ENCODE measurements at places on chromosomes 5 and 9.

DNA sequence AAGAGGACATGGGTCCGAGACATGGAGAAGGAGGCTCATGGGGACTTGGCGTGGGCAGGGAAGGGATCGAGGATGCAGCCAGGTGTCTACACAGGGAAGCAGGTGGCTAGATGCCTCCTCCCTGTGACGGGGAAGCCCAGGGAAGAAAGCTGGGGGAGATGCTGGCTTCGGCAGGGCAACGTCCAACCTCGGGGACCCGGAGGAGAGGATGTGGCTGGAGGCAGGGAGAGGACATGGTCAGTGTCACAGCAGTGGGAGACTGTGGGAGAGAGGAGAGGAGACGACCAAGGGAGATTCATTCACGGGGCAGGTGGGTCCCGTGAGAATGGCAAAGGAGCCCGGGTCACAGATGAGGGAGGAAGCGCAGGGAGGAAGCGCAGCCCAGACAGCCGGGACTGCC is 73.2 kb upstream of the PHYKPL start:
- H3K27ac ChIP-seq = no peak overlapping the region
- no peak for DNase-seq
- no peak overlapping the region for H3K4me3 ChIP-seq
- no peaks in the 10 kb centered on the region for H3K36me3 ChIP-seq
- no peaks in the 10 kb centered on the region for H3K27me3 ChIP-seq

DNA sequence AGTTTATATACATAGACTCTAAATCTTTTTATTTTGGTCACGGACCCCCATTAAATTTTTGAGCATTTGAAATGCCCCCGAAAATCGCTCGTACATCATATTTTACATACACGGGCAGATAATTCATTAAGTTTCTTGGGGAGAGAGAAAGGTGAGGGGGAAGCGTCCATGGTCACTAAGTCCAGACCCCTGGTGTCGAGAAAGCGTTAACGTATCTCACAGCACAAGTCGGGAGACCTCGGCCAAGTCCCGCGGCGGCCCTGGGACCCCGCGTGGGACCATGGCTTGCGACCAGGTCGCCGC is 794 bp downstream of the PTBP3 start:
- no peak for DNase-seq
- peak overlapping the region; percentile 89 for H3K27ac ChIP-seq
- H3K4me1 ChIP-seq = peaks cover 46% of the 10 kb centered on the region
- H3K27me3 ChIP-seq = no peaks in the 10 kb centered on the region
- peak overlapping the region; percentile 91 for H3K4me3 ChIP-seq
- no peaks in the 10 kb centered on the region for H3K36me3 ChIP-seq

GRCh38 chr5:172482156-172483020 is 28.1 kb upstream of the SH3PXD2B start:
- H3K27me3 ChIP-seq = no peaks in the 10 kb centered on the region
- no peaks in the 10 kb centered on the region for H3K4me1 ChIP-seq
- no peaks in the 10 kb centered on the region for H3K36me3 ChIP-seq
- H3K4me3 ChIP-seq = no peak overlapping the region
- no peak for DNase-seq
- no peak overlapping the region for H3K27ac ChIP-seq

GRCh38 chr9:91683269-91683668 is 259.6 kb upstream of the NFIL3 start:
- H3K27me3 ChIP-seq = peaks cover under 1% of the 10 kb centered on the region
- no peaks in the 10 kb centered on the region for H3K36me3 ChIP-seq
- no peaks in the 10 kb centered on the region for H3K4me1 ChIP-seq
- DNase-seq = no peak
- H3K4me3 ChIP-seq = no peak overlapping the region

GRCh38 chr5:90099099-90099498 is 310.5 kb downstream of the CETN3 start:
- no peaks in the 10 kb centered on the region for H3K27me3 ChIP-seq
- H3K27ac ChIP-seq = no peak overlapping the region
- no peak for DNase-seq
- H3K4me1 ChIP-seq = no peaks in the 10 kb centered on the region
- H3K4me3 ChIP-seq = no peak overlapping the region
- no peaks in the 10 kb centered on the region for H3K36me3 ChIP-seq

DNA sequence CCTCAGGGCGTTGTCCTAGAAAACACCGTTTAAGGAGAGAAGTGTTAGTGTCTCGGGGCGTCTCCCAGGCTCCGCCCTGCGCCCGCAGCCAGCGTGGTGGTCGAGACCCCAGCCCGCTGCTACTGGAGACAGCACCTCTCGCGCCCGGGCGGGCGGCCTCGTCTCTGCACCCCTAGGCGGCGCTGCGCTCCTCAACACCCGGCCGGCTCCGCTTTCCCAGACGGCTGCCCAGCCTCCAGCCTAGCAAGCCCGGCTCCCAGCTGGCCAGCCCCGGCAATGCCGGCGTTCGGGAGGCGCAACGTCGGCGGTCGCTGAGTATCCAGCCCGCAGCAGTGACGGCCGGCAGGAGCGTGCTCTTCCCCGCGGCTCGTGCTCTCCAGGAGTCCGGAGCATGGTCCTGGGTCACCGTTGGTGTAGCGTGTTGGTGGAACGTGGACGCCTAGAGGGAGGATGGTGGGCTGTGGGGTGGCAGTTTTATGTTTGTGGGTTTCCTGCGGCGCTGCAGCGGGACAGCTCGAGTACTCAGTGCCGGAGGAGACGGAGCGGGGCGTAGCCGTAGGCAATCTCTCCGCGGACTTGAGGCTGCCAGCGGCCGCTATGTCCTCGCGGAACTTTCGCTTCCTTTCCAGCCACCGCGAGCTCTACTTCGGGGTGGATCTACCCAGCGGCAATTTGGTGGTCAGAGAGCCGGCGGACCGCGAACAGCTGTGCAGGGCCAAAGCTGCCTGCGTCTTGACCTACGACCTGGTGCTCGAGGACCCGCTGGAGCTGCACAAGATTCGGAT is 536 bp downstream of the PCDHAC1 start:
- no peak overlapping the region for H3K4me3 ChIP-seq
- no peak for DNase-seq
- no peak overlapping the region for H3K27ac ChIP-seq
- H3K36me3 ChIP-seq = no peaks in the 10 kb centered on the region
- H3K27me3 ChIP-seq = no peaks in the 10 kb centered on the region
- no peaks in the 10 kb centered on the region for H3K4me1 ChIP-seq

DNA sequence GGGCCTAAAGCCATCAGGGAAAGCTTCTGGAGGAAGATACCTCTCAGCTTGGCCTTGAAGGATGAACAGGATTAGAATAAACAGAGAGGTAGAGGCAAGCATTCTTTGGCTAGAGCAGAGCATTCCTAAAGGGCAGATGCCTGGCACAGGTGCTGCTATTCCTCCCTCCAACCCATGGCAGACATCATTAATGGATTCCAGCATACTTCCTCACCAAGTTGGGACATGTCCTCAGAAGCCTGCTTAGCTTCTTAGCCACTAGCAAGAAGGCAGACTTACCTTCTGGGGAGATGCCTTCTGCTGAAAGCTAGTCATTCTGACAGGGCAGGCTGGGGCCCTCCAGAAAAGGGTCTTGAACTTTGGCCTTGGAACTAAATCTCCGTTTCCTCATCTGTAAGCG is 122.0 kb downstream of the RGS3 start:
- no peak overlapping the region for H3K27ac ChIP-seq
- H3K4me1 ChIP-seq = peaks cover 25% of the 10 kb centered on the region
- peaks cover 12% of the 10 kb centered on the region for H3K36me3 ChIP-seq
- DNase-seq = no peak
- no peaks in the 10 kb centered on the region for H3K27me3 ChIP-seq

DNA sequence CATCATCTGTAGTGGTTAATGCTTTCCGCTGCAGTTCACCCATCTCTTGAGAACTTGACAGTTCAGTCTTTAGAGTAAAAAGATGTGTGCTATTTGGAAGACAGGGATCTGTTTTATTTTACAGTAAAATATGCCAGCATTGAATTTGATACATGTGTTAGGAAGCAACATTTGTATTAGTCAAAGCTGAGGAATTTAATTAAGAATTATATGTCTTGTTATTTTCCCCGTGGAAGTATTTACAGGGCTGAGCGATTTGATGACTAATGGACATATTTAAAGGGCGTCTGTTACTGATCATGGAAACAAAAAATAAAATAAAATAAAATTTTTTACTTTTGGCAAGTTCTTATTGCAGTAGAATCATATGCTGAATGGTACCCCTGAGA is 101.3 kb downstream of the PAM start:
- no peaks in the 10 kb centered on the region for H3K4me1 ChIP-seq
- H3K27ac ChIP-seq = no peak overlapping the region
- H3K36me3 ChIP-seq = no peaks in the 10 kb centered on the region
- no peak overlapping the region for H3K4me3 ChIP-seq

- no peaks in the 10 kb centered on the region for H3K27me3 ChIP-seq
- no peak for DNase-seq
- no peak overlapping the region for H3K27ac ChIP-seq
- no peaks in the 10 kb centered on the region for H3K36me3 ChIP-seq
- H3K4me1 ChIP-seq = no peaks in the 10 kb centered on the region
Measured at GRCh38 chr9:122383992-122384461, 13.2 kb downstream of the PTGS1 start.

DNA sequence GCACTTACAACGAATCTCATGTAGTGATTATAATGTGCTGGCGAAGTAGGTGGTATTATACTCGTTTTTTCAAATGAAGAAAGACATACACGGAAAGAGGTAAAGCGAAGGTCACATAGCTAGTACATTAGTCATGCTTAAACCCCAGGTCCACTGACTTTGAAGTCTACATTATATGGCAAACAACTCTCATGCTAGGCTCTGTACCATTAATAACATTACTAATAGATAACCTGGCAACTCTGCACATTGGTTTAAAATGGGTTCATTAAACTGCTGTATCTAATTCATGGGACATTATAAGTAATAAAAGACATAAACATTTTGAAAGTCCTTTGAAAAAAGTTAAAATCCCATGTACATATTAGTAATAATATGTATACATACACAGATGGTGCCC is 21.2 kb downstream of the FYB1 start:
- H3K27ac ChIP-seq = no peak overlapping the region
- H3K4me1 ChIP-seq = peaks cover 59% of the 10 kb centered on the region
- H3K4me3 ChIP-seq = no peak overlapping the region
- H3K36me3 ChIP-seq = peaks cover 4% of the 10 kb centered on the region
- no peaks in the 10 kb centered on the region for H3K27me3 ChIP-seq

GRCh38 chr9:134165357-134166315 is 1.3 kb upstream of the RNU6ATAC start:
- H3K4me3 ChIP-seq = no peak overlapping the region
- H3K36me3 ChIP-seq = peaks cover 4% of the 10 kb centered on the region
- H3K27ac ChIP-seq = no peak overlapping the region
- peaks cover 4% of the 10 kb centered on the region for H3K4me1 ChIP-seq
- DNase-seq = peak; percentile 65

GRCh38 chr5:111427762-111428161 is 84.6 kb downstream of the STARD4 start:
- H3K27me3 ChIP-seq = no peaks in the 10 kb centered on the region
- H3K36me3 ChIP-seq = no peaks in the 10 kb centered on the region
- no peak overlapping the region for H3K27ac ChIP-seq
- H3K4me3 ChIP-seq = no peak overlapping the region
- no peak for DNase-seq

DNA sequence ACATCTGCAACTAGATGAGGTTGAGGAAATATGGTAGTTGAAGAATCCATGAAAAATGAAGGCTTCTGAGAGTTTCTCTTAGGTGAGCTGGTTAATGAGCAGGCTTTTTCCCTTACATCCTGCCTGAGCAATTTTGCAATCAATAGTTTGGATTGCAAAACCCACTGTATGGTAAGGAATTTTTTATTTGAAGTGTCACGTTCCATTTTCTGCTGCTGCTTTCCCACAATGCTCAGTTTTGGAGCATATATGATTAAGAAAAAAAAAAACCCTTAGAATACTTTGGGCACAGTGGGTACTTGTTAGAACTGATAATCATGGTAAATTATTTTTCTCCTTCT is 144.2 kb downstream of the PCSK1 start:
- no peak overlapping the region for H3K27ac ChIP-seq
- H3K4me1 ChIP-seq = no peaks in the 10 kb centered on the region
- H3K36me3 ChIP-seq = no peaks in the 10 kb centered on the region
- no peak overlapping the region for H3K4me3 ChIP-seq
- H3K27me3 ChIP-seq = no peaks in the 10 kb centered on the region

Measured in DND-41 (cell line).